ENCODE measurements at places on chromosomes 16 and 17.

- DNase-seq = no peak
Observed at GRCh38 chr17:29929006-29929532, 959 bp downstream of the SSH2 start.

- peak; percentile 31 for DNase-seq
Observed at GRCh38 chr17:29848737-29849136, 81.3 kb downstream of the SSH2 start.

GRCh38 chr17:38567350-38567749, 38.4 kb downstream of the SRCIN1 start:
- DNase-seq = no peak

DNA sequence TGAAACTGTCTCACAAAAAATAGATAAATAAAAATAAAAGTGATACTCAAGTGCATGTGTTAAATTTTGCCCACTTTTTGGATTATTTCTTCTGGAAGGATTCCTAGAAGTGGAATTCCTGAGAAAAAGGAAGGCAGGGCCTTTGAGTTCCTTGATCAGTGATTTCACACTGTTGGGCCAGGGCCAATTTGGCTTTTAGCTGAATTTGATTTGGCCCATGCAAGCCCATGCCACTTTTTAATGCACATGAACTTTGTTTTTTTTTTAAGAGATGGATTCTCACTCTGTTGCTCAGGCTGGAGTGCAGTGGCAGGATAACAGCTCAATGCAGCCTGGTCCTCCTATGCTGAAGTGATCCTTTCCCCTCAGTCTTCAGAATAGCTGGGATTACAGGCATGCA, 96.3 kb downstream of the TNFRSF13B start:
- DNase-seq = no peak

- DNase-seq = no peak
Observed at GRCh38 chr16:59478838-59479237, 744.7 kb upstream of the GOT2 start.

GRCh38 chr17:31560616-31561235, 169.3 kb downstream of the RAB11FIP4 start:
- DNase-seq = no peak
